ENCODE measurements at places on chromosomes 3 and 15.
A peak's percentile ranks its signal among the peaks of the same experiment; 100 is the strongest.

- DNase-seq = no peak
Observed at GRCh38 chr3:95227092-95227491, 1164.2 kb downstream of the NSUN3 start.

DNA sequence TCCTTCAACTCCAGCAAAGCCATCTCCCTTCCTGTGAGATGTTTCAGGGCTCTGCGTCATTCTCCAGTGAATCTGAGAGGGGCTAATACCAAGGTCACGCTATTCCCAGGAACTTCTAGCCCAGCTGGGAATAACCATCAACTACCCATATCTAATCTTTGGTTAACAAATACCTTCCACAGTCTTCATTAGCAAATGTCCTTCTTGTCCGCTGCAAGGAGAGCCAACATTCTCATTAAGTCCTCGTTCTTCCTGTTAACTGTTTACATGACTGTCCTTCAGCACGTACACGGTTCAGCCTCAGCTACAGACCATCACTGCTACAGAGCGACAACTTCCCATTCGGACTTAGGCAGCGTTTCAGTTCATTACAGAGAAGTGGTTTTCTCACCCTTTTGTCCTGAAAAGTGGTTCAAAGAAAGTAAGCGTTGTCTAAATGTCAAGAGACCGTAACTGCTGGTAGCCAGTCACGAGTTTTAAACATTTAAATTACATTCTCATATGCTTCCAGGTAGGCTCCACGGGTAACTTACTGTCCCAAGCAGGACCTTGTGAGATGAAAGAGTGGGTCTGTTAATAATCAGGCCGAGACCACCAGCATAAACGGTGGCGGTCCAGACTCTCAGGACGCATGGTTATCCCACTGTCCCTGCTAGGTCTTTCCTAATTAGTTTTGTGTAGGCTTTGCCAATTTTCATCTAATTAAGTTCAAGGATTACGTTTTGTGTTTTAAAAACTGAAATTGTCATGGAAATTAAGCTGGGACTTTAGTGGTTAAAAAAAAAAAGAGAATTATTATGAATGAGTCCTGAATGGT lies 63.8 kb downstream of the CHSY1 start:
- DNase-seq = no peak

- no peak for DNase-seq
Observed at GRCh38 chr15:92462424-92463125, 68.9 kb downstream of the ST8SIA2 start.

DNA sequence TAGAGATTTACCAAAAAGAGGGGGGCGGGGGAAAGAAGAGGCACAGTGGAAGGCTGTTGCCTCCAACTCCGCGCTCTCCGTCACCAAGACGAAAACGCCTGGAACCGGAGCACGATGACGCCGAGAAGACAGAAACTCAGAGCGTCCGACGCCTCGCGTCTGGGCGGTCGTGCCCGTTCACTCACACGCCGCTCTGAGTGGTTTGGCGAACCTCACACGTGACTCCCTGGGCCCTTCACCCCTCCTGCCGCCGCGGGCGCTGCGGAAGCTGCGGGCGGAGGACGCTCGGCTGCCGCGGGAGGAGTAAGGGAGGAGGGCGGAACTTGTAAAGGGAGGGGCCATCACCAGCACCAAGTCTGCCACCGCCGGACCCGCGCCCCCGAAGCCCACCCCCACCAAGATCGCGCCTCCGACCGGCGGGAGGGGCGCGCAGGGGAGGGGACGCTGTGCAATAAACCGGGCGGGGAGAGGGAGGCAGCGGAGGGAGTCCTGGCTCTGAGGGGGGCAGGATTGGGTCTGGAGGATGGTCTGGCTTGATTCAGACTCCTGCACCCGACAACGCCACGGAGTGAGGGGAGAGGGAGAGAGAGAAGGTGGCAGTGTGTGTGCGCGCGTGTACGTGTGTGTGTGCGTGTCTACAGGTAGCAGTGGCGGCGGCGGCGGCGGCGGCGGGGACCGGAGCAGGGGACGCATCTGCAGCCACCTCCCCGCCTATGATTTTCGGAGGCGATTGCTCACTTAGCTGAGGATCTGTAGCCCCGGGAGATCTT lies 1.9 kb upstream of the NLGN1 start:
- peak; percentile 28 for DNase-seq

- peak; percentile 43 for DNase-seq
Observed at GRCh38 chr15:82197733-82198594, 64.6 kb downstream of the EFL1 start.

GRCh38 chr3:42266085-42266484 lies at the start of gene CCK:
Gene CCK (minus strand): TSS chr3:42266185. CDS start chr3:42263630, 2,555 bp downstream.
- DNase-seq = no peak

- no peak for DNase-seq
Observed at GRCh38 chr3:7432610-7433009, 571.7 kb downstream of the GRM7 start.

- no peak for DNase-seq
Observed at GRCh38 chr15:44099671-44100070, 95.4 kb downstream of the FRMD5 start.

GRCh38 chr3:10474847-10475246 lies 30.5 kb downstream of the ATP2B2 start:
- no peak for DNase-seq

DNA sequence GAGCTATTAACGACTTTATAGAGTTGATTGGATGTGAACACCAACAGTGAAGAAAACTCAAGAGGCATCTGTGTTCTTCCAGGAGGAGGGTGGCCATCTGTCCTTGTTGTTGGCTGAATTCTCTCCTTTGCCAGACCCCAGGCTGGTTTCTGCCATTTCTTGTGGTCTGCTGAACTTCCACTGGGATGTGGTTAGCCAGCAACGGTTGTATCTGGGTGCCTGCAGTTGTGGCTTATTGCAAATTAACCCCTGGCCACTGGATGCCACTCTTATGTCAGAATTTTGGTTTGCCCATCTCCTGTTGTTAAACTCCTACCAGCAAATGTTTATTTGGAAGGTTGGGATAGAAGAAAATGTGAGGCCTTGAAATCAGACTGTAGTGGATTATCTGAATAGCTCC lies 163.6 kb upstream of the TBC1D5 start:
- no peak for DNase-seq

- DNase-seq = no peak
Observed at GRCh38 chr3:137588871-137589270, 175.2 kb upstream of the SOX14 start.

- no peak for DNase-seq
Observed at GRCh38 chr3:114327665-114328064, 33.8 kb downstream of the TIGIT start.

Data from stimulated activated CD4-positive, alpha-beta T cell treated with anti-CD3 and anti-CD28 coated beads, Interleukin-4, amount 100 ng/mL, for 48 hours (primary cell).